ENCODE measurements at places on chromosomes 4 and X.

DNA sequence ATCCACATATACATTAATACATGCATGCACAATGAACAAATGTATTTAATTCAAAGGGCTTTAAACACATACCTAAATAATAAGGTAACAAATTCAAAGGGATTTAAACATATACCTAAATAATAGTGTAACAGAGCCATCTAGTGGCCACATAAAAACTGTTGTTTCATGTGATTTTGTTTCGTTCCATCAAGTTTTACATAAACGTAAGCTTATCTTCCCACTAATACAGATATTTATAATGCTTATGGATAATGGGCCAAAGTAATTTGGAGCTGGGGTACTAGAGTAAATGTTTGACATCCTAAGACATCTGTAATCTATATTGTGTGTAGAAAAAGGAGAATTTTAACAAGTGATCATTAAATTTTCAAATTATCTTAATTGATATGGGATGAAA is 82.3 kb downstream of the PRSS12 start:
- no peak for DNase-seq

DNA sequence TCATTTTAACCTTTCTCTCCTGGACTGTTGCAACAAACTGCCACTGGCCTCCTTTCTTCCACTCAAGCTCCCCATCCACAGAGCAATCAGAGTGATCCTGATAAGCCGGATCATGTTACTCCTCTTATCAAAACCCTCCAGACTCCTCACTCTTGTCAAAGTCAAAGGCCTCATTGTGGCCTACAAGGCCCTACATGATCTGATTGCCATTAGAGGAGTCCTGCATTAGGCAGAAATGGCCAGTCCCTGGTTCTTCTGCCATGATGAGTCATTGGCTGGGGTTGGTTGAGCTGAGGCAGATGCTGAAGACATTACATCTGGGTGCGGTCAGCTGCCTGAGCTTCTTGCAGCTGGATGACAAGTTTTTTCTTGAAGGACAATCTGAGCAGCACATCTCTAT is 32.7 kb upstream of the CASK start:
- DNase-seq, result no peak

DNA sequence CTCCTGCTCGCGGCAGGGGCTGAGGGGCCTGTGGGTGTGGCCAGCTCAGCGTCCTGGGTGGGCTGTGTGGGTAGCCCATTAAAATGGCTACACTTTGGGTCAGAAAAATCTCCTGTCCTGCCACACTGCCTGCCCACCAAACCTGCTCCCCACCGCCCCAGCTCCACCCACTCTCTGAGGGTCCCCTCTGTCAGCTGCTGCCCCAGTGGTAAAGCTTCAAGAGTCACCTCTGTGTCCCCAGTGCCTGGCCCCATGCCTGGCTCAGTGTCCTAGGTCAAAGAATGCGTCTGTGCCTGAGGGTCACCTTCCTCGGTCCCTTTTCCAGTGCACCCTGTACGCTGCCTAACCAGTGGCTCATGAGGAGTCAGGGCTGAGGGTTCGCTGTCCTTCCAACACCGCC is 24.9 kb upstream of the TADA2B start:
- no peak for DNase-seq

GRCh38 chrX:40945361-40945713 is 139.9 kb upstream of the USP9X start:
- no peak for DNase-seq

GRCh38 chr4:48073567-48074103 is 57.1 kb downstream of the NIPAL1 start:
- DNase-seq, result no peak

GRCh38 chr4:113083346-113083745 is 33.9 kb downstream of the ANK2 start:
- DNase-seq, result no peak

DNA sequence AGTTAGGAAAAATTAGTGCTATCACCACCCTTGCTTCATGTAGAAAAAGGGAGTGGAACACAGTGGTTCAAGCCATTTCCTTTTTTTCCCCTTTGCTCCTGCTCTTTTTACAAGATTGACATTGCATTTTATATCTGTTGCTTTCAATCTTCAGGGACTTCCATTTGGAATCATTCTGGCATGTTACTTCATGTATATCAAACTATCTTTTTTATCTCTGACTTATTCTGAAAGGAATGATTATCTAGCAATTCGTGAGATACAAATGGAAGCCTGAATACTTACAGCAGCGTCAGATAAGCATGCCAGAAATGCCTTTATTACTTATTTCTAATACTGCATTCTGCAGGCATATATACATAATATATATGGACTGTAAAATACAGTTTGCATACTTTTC is 20.4 kb downstream of the ADGRL3 start:
- no peak for DNase-seq

DNA sequence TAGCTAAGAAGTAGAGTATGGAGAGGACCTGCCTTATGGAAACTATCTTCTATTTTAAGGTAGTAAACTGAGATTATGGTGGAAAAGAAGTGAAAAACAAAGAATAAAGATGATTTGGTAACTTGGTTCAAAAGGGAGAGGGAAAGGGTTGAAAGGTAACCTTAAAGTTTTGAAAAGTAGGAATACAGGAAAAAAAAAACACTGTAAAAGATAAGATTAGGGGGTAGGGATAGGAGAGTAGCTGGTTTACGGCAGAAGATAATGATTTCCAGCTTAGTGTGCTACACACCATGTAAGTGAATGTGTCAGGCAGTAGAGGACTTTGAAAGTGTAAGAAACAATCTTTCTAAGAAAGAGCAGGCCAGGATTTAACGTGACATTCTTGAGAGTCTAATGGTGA is 35.3 kb downstream of the FAM13A start:
- no peak for DNase-seq
